ENCODE measurements at places on chromosomes 6 and 20.

DNA sequence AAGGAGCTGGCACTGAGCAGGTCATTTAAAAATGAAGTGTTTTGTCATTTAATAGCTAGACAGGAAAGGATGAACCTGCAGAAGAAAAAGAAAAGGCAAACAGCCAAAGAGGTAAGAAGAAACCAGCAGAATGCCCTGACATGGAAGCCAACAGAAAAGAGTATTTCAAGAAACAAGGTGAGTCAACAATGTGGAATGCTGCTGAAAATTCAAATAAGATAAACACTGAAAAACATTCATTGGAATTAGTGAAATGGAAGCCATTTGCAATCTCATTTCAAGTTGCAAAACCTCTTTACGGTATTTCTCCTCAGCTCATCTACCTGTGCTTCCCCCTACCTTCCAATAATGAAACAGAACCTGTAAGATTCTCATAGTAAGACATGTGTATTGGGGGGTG, 59.6 kb downstream of the RWDD2A start:
- no peak for DNase-seq

DNA sequence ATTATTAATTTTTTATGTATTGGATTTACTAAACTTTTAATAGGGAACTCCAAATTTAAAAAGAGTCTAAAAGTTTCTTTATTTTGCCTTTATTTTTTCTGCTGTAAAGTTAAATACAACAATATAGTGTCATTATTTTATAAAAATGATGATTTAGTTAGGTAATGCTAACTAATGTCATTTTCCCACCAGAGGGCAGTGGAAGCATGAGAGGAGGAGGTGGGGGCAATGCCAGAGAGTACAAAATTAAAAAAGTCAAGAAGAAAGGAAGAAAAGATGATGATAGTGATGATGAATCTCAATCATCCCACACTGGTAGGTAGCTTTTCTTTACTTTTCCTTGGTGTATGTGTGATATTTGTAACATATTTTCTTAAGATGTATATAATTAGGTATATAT, 20.2 kb upstream of the FHL5 start:
- no peak for DNase-seq

DNA sequence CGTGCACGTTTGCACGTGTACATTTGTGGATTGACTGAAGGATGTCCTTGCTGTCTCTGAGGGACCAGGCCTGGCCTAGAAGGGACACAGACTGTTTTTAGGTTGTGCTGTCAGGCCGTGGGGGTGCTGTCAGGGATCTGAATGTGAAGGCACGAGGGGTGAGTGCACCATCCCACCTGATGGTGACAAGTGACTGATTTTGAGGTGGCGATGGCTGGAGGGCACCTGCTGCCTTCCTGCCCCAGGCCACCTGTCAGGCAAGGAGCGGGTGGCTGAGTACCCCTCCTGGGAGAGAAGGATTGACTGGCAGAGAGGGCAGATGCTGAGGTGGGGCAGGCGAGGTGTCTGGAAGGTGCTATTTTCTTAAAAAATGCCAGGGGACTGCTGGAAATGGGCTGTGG, 1.2 kb downstream of the RAB44 start:
- no peak for DNase-seq

GRCh38 chr6:89269252-89269651, 45.8 kb downstream of the GABRR2 start:
- DNase-seq, result no peak

GRCh38 chr6:168403370-168404005, 37.5 kb upstream of the SMOC2 start:
- no peak for DNase-seq

DNA sequence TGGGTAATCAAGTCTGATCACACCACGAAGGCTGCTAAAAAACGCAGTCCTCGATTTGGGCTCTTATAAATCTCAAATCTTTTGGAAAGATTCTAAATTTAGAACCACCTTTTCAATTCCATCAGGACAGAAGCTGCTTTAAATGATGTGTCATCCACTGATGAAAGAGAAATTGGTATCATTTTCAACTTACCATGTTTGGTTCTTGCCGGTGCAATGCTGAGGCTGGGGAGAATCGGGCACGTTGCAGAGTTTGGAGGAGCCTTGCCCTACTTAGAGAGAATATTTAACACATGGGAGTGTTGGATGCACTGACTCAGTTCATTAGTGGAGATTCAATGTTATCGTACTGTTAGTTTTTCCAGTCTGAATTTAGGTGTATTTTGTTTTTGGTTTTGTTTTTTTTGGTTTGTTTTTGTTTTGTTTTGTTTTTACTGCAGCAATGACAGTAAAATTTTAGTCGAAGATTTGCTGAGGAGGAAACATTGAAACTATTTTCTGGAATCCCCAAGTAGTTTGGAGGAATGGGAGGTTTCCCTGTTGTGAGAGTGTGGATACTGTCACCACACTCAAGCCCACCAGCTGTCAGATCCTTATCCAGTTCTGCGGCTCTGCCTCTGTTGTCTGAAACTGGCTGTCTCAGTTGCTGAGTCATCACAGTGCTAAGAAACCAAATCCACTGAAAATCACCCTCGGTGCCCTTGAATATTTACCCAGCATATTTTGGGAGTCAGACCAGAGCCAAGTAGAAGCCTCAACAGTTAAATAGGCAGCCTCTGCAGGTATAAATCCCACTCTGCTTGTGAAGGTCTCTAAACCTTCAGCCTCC, 497.0 kb downstream of the BTBD3 start:
- DNase-seq, result no peak

Measured in activated naive CD4-positive, alpha-beta T cell (primary cell).